ENCODE measurements at places on chromosomes 3 and 15.

DNA sequence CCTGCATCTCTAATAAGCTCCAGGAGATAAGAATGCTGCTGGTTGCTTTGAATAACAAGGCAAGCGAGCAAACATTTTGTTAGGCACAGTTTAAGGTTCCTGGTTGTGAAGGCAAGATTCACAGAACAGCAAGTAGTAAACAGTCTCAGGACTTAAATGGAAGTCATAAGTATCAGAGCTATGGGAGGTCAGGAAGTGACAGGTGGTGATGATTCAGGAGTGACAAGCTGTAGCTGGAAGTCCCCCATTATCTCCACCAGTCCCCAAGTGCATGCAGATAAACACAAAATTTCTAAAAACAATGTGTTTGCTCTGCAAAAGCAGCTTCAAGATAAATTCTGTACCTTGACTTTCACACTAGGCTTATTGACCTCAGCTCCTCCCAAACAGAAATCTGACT, 3.3 kb downstream of the FETUB start:
- no peak for DNase-seq

DNA sequence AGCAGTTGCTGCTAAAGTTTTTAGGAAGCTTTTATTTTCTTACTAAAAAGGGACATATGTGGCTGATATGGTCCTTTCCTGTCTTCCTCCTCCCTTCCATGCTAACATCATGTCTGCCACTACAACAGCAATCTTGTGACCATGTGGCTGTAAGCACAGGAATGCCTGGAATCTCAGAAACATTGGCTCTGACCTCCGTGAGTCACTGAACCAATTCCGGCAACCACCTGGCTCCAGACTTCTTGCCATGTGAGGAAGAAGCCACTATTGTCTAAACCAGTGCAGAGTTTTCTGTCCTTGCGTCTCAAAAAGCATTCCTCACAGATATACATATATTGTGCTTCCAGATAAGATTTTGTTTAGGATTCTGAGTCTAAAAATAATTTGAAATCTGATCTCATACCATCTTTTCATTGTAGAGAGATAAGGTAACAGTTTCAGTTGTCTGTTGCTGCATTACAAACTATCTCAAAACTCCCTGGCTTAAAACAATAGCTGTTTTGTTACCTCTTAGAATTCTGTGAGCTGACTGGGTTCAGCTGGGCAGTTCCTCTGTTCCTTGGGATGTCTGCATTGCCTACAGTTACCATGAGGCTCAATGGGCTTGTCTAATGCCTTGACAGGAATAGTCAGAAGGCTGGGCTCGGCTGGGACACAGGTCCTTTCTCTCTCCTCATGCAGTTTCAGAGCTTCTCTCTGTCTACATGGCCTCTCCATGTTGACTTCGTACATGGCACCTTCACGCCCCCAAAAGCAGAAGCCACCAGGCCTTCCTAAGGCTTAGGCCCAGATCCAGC, 77.3 kb upstream of the MAGI1 start:
- DNase-seq, result no peak

GRCh38 chr3:102225407-102226132, 209.2 kb upstream of the ZPLD1 start:
- DNase-seq, result peak; percentile 63

GRCh38 chr15:98806275-98806895, 158.0 kb downstream of the IGF1R start:
- no peak for DNase-seq

- DNase-seq, result no peak
These were observed 1338.8 kb downstream of the NSUN3 start for GRCh38 chr3:95401693-95402092.

- peak; percentile 22 for DNase-seq
These were observed 9.5 kb downstream of the ISL2 start for GRCh38 chr15:76345880-76346668.

DNA sequence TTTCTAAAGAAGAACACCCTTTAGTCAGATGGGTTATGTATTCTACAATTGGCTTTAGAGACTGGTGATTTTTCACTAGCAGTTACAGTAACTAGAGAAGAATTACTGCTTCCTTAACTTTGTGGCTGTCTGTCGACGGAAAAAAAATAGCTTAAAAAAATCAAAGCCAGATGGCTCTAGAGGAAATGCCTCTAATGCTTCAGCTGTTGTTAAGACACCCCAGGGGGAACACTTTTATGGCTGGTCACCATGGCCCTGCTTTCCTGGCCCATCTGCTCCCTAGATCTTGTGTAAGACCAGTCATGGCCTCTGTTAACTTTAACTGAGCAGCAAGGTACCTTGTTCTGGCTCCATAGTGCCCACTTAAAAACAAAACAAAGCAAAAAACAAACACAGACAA, 198.6 kb upstream of the PLSCR5 start:
- DNase-seq, result no peak

DNA sequence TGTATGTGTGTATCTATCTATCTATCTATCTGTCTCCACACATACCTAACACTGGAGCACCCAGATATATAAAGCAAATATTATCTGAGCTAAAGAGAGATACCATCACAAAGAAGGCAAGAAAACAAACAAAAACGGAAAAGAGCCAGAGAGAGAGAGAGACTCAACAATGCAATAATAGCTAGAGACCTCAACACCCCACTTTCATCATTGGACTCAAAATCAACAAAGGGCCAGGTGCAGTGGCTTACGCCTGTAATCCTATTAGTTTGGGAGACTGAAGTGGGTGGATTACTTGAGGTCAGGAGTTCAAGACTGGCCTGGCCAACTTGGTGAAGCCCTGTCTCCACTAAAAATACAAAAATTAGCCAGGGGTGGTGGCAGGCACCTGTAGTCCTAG, 23.4 kb downstream of the NCBP2 start:
- DNase-seq, result no peak

DNA sequence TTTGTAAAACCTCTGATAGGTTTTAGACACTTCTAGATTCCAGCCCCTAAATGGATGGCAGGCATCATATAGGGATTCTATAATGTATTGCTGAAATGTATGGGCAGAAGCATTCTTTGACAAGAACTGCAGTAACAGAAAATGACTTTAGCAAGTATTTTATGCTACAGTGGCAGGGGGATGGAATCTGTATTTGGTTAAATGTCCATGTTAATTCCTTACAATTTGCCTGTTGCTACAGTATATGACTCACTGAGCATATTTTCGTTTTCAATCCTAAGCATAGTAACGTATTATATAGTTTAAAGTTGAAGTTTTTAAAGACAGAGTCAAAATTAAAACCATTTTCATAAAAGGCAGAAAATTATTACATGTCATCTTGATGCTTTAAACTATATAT, 150.1 kb downstream of the MEX3B start:
- DNase-seq, result no peak

- DNase-seq, result peak; percentile 25
These were observed 46.4 kb downstream of the TIPARP start for GRCh38 chr3:156720826-156721225.

- no peak for DNase-seq
These were observed 458.3 kb downstream of the EDEM1 start for GRCh38 chr3:5645692-5646410.

DNA sequence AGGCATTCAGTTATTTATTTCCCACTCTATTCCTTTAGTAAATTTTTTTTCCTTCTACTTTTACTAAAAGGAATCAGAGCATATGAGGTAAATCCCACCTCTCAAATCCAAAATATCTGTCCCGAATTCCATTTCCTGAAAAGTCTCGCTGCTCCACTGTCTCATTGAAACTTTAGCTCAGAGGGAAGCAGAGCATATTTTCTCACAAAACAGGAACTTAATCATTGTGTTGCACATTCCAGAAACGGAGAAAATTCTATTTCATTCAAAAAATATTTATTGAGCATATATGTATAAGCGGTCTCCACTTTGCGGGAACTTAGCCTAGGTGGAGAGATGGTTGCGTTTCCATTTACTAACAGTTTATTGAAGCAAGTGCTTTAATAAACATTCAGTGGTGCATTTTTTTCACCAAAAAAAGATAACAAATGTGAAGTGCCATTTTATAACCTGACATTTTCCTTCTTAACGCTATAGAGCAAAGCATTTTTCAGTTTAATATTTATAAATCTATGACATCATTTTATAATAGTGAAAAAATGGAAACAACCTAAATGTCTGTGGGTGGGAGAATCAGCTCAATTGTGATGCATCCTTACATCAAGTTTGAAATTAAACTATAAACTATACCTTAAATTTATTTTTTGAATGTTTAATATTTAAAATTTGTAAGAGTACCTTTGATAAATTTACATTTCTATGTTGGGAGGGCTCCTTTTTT, 67.2 kb upstream of the CSTA start:
- no peak for DNase-seq

GRCh38 chr15:75723847-75724660, 11.4 kb upstream of the CSPG4 start:
- peak; percentile 79 for DNase-seq

GRCh38 chr3:195005251-195005620, 265.7 kb downstream of the XXYLT1 start:
- DNase-seq, result no peak

- peak; percentile 81 for DNase-seq
These were observed 6.0 kb downstream of the TM4SF4 start for GRCh38 chr3:149480326-149481017.

GRCh38 chr15:69658411-69658945, 205.9 kb downstream of the RPLP1 start:
- DNase-seq, result no peak

- no peak for DNase-seq
These were observed 157.1 kb downstream of the RSRC1 start for GRCh38 chr3:158267015-158267414.

- no peak for DNase-seq
These were observed 82.3 kb upstream of the OCA2 start for GRCh38 chr15:28181366-28181765.

GRCh38 chr3:4360817-4361216, 57.6 kb downstream of the SETMAR start:
- DNase-seq, result no peak
